ENCODE measurements at places on chromosomes 2 and 18.

DNA sequence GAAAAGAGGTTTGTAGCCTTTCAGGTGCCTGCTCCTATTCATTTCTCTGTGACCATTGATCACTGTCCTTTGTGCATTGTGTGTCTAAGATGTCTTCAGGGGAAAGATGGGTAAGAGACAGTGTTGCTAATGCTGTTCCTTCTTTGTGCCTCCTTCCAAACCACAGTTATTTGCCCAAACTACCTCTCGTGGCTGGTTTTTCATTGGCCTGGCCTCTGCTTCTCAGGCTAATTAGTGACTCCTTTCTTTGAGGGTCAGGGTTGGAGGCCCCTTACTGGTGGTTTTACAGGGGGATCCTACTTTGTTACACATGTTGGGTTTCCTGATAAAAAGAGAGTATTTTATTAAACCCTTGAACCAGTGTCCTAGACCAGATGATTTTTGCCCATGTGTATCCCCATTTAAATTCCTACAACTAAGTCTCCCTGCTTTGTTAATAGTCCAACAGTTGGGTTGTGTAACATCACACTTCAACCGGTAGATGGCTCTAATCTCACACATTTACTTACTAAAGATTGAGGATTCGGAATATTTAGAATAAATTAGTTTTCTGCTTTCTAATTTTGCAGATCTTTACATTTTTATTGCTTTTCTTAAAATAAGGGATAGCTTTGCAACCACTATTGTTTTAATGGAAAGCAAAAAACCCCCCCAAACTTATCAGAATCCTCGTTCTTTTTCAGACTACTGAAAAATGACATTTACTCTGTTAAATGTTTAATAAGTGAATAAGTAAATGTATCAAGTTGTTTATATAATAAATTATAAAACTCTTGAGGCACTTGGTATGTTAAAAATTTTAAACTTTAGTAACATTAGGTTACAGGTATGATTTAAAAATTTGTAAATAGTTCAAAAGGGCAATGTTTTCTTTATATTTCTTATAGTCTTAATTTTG is 2.4 kb downstream of the MARS2 start:
- DNase-seq = no peak

DNA sequence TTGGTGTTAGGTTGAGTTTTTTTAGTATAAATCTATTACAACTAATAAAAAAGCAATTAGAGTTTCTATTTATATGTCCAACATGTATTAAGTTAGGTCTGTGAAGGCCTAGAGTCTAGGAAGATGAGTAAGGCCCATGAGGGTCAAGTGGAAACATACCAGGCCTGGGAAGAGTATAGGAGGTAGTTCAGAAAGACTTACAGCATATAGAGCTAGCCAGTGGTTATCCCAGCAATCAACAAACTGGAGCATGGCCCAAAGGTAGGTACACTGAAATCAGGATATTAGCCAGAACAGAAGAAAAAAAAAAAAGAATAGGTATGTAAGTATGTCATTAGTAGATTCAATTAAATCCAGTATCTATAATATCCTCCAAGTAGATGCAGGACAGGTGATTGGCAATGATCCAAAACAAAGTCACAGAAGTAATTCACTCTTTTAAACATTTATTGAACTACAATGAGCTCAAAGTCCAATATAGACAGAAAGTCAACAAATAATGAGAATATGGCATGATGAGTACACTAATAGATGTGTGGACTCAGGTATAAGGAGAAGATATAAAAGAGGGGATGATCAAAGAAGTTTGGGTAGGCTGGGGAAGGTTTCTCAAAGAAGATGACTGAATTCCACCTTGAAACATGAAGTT is 70.3 kb downstream of the IKZF2 start:
- DNase-seq = no peak

- no peak for DNase-seq
These were observed 87.6 kb upstream of the NFU1 start for GRCh38 chr2:69524799-69525198.

GRCh38 chr2:106781196-106781595 is 104.8 kb downstream of the ST6GAL2 start:
- no peak for DNase-seq

GRCh38 chr2:127270663-127271062 is 23.3 kb downstream of the ERCC3 start:
- no peak for DNase-seq

DNA sequence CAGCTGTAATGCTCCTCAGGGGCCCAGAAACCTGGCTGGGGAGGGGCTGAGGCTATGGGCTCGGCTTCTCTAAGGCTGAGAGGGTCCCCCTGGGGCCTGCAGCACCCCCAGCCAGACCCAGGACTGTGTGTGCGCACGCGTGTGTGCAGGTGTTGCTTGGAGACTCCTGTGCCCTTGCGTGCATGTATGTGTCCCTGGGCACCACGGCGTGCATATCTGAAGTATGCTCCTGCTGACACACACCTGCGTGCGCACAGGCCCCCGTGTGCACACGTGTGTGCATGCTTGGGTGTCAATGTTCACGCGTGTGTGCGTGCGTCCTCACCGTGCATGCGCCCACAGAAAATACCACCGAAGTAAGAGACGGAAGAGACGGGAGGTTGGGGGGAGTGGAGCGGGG is 14.9 kb upstream of the ECEL1 start:
- no peak for DNase-seq

All from activated CD4-positive, alpha-beta T cell treated with anti-CD3 and anti-CD28 coated beads, Interleukin-2, amount 50 U/mL, for 4 hours (primary cell).